ENCODE measurements at places on chromosomes 7 and 10.

DNA sequence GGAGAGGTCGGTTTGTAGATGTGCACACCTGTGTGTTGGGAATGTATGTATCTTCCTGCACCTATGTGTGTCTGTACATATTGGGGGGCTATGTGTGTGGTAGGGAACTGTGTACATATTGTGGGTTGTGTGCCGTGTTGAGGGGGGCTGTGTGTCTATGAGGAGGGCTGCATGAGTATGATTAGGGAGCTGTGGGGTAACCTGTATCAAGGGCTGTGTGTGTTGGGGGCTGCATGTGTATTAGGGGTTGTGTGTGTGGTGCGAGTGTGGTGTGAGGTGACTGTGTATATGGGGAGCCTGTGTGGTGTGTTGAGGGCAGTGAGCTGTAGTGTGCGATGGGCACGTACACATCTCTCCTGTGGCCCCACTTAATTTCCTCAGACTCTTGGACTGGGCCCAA is 22.2 kb upstream of the PAX2 start:
- no peak for DNase-seq

- DNase-seq: no peak
Observed at GRCh38 chr7:105126436-105126975, 112.5 kb downstream of the KMT2E start.

- DNase-seq: no peak
Observed at GRCh38 chr7:129780257-129780973, 168.9 kb downstream of the NRF1 start.

DNA sequence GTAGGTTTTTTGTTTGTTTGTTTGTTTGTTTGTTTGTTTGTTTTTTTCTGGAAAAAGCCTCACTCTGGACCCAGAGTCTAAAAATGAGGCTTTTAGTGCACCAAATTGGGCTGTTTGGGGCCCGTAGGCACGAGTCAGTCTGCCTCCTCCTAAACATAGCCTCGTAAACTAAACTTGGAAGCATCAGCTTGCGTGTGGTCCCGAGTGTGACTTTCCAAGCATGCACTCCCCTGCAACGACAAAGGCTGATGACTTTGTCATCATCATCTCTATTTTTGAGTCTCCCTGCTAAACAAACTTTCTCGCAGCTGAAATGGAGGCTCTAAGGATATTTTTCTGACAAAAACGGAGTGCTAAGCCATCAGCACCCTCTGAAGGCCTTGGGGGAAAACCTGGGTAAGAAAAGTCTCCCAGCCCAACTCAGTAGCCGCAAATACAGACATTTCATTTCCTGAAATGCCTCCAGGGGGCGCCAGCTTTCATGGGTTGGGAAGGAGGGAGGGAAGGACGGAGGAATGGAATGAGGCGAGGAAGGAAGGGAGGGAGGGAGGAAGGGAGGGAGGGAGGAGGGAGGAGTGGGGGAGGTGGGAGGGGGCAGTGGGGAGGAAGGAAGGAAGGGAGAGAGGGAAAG is 245.9 kb downstream of the KCNMA1 start:
- DNase-seq: no peak

- DNase-seq: no peak
Observed at GRCh38 chr10:89795840-89796239, 94.5 kb downstream of the KIF20B start.

DNA sequence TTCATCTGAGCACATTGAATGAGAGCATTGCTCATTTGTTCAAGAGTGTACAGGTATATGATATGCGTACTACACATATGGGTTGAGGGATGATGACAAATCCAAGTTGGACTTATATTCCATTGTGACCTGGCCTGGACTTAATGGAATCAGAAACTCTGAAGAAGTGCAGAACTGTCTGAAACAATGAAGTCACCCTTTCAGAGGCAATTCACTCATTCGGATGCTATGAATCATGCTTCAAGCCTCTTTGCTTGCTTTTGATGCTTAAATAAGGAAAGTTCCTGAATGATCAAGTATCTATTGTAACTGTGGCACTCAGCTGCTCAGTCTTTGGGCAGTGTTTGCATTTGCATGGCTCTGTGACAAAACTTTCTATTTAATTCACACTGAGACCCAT is 93.4 kb downstream of the ZNF365 start:
- DNase-seq: no peak

DNA sequence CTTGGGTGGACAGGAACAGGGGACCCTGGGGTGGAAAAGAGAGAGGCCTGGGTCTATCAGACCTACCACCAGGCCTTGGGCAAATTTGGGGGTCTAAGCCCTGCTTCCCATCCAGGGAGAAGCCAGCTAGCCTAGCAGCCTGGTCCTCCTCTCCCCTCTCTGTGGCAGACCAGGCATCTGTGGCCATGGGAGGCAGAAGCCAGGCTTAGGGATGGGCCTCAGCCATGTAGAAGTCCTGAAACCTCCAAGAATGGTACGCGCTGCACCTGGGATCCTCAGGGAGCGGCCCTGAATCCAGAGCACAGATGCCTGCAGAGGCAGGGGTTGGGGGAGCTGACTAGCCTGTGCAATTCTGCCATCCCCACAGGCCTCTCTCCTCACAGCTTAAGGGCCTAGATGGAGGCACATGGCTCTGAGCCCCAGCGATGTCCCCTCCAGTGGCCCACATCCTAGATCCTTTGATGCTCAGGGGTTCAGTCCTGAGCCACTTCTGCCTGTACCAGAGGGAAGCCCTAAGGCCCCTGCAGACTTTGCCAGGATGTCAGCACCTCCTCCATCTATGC is 21.2 kb downstream of the GRID1 start:
- no peak for DNase-seq

DNA sequence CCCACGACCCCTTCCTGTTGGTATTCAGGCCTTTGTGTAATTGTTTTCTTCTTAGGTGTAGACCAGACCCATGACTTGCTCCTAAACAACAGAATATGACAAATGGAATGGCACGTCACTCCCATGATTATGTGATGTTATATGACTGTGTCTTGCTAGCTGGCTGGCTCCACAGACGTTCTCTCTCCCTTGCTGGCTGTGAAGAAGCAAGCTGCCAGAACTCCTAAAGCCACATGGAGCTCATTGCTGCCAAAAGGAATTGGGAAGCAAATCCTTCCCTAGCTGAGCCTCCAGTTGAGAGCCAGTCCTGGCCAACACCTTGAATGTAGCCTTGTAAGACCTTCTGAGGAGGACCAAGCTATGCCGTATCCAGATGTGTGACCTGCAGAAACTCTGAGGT is 74.2 kb downstream of the RAB18 start:
- DNase-seq: no peak

- DNase-seq: no peak
Observed at GRCh38 chr7:74373536-74373935, 80.2 kb upstream of the GTF2IRD1 start.

- no peak for DNase-seq
Observed at GRCh38 chr7:2843711-2844152, 376 bp downstream of the GNA12 start.

- DNase-seq: no peak
Observed at GRCh38 chr10:17115683-17116082, 13.9 kb downstream of the CUBN start.

DNA sequence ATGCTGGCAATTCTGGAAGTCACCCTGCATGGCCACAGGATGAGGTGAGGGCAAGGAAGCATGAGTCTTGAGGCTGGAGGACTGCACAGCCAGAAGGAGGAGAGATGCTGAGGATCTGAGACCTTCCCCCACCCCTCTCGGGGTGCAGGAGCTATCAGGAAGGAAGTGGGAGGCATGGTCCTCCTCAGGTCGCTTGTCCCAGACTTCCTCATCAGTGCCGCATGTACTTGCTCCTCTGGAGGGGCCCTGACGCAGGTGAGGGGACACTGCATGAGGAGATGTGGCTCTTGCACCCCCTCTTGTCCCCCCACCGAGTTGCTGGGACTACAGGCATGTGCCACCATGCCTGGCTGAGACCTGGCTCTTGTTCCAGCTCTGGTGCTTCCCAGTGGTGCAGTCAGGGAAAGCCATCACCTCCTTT is 5.7 kb upstream of the ZMIZ1 start:
- DNase-seq: no peak

GRCh38 chr7:4871056-4871680 is 9.3 kb upstream of the PAPOLB start:
- DNase-seq: no peak

- no peak for DNase-seq
Observed at GRCh38 chr10:85145966-85146365, 817.6 kb downstream of the CCSER2 start.

GRCh38 chr7:113122744-113123143 is 4.4 kb upstream of the SMIM30 start:
- DNase-seq: no peak

- no peak for DNase-seq
Observed at GRCh38 chr7:14125998-14126397, 136.5 kb upstream of the ETV1 start.

GRCh38 chr7:127585044-127585953 is at the start of gene GCC1:
Gene GCC1, minus strand, starts transcription at chr7:127585596. Its CDS starts 414 bp downstream, at chr7:127585182.
- peak; percentile 81 for DNase-seq

Measured in GM18507 (cell line).